ENCODE measurements at places on chromosomes 1 and 21. TPM values are rescaled to one million over a fixed set of nuclear protein-coding genes. Genes with fewer than 3 reads are reported as not detected.

DNA sequence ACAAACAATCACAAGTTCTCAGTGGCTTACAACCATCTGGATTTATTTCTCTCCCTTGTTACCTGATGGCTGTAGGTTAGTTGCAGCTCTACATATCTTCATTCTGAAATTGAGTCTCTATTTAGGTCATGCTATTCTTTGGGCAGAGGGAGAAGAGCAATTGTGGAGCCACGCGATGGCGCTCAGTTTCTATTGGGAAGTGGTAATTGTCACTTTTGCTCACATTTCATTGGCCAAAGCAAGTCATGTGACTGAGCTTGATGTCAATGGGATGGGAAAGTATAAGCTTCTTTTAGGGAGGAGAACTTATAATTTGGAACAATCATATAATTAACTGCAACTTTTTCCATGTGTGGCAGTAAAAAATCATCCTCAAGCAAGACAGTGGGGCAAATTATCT, 166.5 kb downstream of the LMO4 start:
- no peaks in the 10 kb centered on the region for H3K4me1 ChIP-seq
- no peaks in the 10 kb centered on the region for H3K27me3 ChIP-seq
- DNase-seq: no peak
- H3K27ac ChIP-seq: no peak overlapping the region
- H3K4me3 ChIP-seq: no peak overlapping the region

Gene HES3
- not detected for polyA plus RNA-seq

Gene ADGRL2
- not detected for polyA plus RNA-seq

- DNase-seq: no peak
- H3K4me1 ChIP-seq: no peaks in the 10 kb centered on the region
- no peak overlapping the region for H3K27ac ChIP-seq
- no peak overlapping the region for H3K4me3 ChIP-seq
These were observed 41.8 kb upstream of the POU3F1 start for GRCh38 chr1:38088366-38088765.

Gene MROH9
- not detected for polyA plus RNA-seq

Gene C1orf87
- polyA plus RNA-seq: not detected

DNA sequence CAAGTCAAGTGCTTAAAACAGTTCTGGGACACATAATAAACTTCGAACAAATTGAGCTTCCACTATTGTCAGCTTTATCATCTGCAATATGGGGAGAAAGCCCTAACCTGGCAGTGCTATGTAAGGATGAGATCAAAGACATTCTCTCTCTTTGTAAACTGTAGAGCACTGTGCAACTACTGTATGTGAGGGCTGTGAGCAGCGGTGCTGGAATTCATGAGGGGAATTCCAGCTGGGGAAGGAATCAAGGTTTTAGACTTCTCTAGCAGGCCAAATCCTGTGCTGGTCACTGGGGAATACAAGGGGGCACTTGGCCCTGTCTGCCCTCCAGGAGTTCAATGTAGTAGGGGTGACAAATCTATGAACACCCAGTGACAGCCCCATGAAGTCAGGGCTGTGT, 9.3 kb downstream of the FAM151A start:
- H3K27ac ChIP-seq: no peak overlapping the region
- H3K27me3 ChIP-seq: no peaks in the 10 kb centered on the region
- H3K36me3 ChIP-seq: no peaks in the 10 kb centered on the region

- no peaks in the 10 kb centered on the region for H3K36me3 ChIP-seq
- H3K4me3 ChIP-seq: no peak overlapping the region
- H3K27me3 ChIP-seq: no peaks in the 10 kb centered on the region
These were observed 152.2 kb downstream of the HIVEP3 start for GRCh38 chr1:41766546-41766945.

GRCh38 chr1:70405780-70406416, 5.2 kb upstream of the CTH start:
- H3K36me3 ChIP-seq: no peaks in the 10 kb centered on the region
- H3K4me1 ChIP-seq: peaks cover 4% of the 10 kb centered on the region
- H3K4me3 ChIP-seq: no peak overlapping the region
- no peak for DNase-seq
- peaks cover 20% of the 10 kb centered on the region for H3K27me3 ChIP-seq

GRCh38 chr1:29700491-29700890, 464.2 kb downstream of the PTPRU start:
- DNase-seq: no peak
- no peaks in the 10 kb centered on the region for H3K36me3 ChIP-seq
- H3K4me3 ChIP-seq: no peak overlapping the region
- H3K27me3 ChIP-seq: peaks cover 26% of the 10 kb centered on the region
- H3K27ac ChIP-seq: peak overlapping the region; percentile 44

DNA sequence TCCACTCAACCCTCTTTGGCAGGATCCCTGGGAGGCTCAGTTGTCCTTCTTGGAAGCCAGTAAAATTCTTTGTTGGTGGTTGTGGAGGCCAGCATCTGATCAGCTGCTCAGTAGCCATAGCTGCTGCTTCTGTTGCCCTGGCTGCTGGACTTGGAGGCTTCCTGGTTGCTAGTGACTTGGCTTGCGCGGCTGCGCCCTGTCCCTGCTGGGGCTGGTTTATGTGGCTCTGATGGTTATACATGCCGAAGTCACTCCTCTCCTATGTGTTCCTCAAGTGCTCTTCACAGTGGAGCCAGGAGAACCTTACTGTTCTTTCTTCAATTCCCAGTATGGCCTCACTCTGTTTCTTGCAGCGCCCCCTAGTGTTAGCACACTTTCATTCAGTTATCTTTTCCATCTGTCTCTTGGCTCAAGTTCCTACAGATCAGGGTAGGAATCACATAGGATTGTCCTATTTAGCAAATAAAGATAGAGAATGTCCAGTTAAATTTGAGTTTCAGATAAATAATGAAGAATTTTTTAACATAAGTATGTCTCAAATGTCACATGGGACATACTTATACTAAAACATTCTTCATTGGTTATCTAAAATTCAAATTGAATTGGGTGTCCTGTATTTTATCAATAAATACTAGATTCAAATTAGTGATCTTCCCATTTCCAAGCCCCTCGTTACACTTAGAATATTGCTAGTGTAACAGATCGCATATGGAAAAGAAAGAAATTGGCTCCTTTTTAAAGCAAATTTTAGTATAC, 176.5 kb downstream of the TGFB2 start:
- DNase-seq: peak; percentile 25
- no peak overlapping the region for H3K27ac ChIP-seq
- no peak overlapping the region for H3K4me3 ChIP-seq
- no peaks in the 10 kb centered on the region for H3K36me3 ChIP-seq
- peaks cover 9% of the 10 kb centered on the region for H3K27me3 ChIP-seq

- no peaks in the 10 kb centered on the region for H3K36me3 ChIP-seq
- no peak overlapping the region for H3K4me3 ChIP-seq
- DNase-seq: no peak
- no peak overlapping the region for H3K27ac ChIP-seq
These were observed 973.5 kb upstream of the B3GALT2 start for GRCh38 chr1:194159941-194160340.

DNA sequence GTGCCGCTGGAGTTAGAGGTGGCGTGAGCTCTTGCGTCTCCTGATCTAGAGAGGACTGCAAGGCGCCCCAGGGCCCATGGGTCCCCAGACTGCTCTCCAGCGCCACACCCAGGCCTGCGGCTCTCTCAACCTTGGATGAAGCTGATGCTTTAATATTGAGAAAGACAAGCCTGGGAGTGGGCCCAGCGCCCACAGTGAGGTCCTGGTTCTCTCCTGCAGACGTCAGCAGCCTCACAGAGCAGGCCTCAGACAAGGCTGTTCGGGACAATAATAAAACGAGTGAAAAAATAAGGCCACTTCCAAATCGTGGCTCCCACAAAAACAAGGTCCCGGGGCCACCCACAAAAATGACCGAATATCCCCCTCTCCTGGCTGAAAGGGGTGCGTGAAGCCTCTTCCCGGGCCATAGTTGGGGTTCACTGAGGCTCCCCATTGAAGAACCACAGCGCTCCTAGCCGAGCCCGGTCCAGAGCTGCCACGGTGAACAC, 6.0 kb upstream of the DNMT3L start:
- no peak overlapping the region for H3K4me3 ChIP-seq
- peak overlapping the region; percentile 76 for H3K27ac ChIP-seq
- H3K27me3 ChIP-seq: no peaks in the 10 kb centered on the region
- H3K4me1 ChIP-seq: peaks cover 9% of the 10 kb centered on the region
- no peaks in the 10 kb centered on the region for H3K36me3 ChIP-seq
- peak; percentile 26 for DNase-seq

- no peak for DNase-seq
- H3K4me3 ChIP-seq: peak overlapping the region; percentile 95
- H3K27ac ChIP-seq: no peak overlapping the region
- no peaks in the 10 kb centered on the region for H3K27me3 ChIP-seq
These were observed 1.6 kb downstream of the SLC30A1 start for GRCh38 chr1:211577277-211577818.

Gene SH2D2A
- 1.2 TPM for polyA plus RNA-seq

DNA sequence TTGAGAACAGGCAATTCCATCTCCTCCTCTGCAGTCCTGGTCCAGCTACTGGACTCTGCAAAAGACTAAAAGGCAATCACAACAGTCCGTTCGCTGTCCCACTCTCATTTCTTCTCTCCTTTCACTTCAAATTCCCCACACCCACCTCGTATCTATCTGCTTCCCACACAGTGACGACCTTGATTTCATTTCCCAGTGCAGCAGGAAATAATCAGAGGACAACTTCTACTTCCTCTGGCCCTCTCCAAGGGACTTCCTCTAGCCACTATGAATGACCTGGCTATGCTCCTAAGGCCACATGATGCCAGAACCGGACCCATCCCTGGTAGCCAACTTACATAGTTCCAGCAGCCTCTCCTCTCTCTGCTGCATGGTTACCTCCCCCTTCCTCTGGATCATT, 8.0 kb downstream of the NOL9 start:
- no peak overlapping the region for H3K27ac ChIP-seq
- H3K36me3 ChIP-seq: peaks cover 25% of the 10 kb centered on the region
- DNase-seq: no peak

GRCh38 chr1:215779729-215780128, 212.6 kb downstream of the KCTD3 start:
- no peaks in the 10 kb centered on the region for H3K27me3 ChIP-seq
- H3K4me3 ChIP-seq: no peak overlapping the region
- H3K36me3 ChIP-seq: no peaks in the 10 kb centered on the region

GRCh38 chr1:41520951-41521752, 36.7 kb upstream of the EDN2 start:
- H3K4me3 ChIP-seq: no peak overlapping the region
- H3K36me3 ChIP-seq: no peaks in the 10 kb centered on the region
- H3K27ac ChIP-seq: no peak overlapping the region
- no peaks in the 10 kb centered on the region for H3K27me3 ChIP-seq

Gene FOXD3
- polyA plus RNA-seq: not detected

GRCh38 chr1:220705782-220706181, 15.6 kb downstream of the C1orf115 start:
- peaks cover 23% of the 10 kb centered on the region for H3K4me1 ChIP-seq
- no peaks in the 10 kb centered on the region for H3K27me3 ChIP-seq
- no peak overlapping the region for H3K4me3 ChIP-seq
- H3K36me3 ChIP-seq: no peaks in the 10 kb centered on the region
- H3K27ac ChIP-seq: no peak overlapping the region
- no peak for DNase-seq

GRCh38 chr1:182857212-182857611, 18.1 kb downstream of the DHX9 start:
- H3K4me1 ChIP-seq: no peaks in the 10 kb centered on the region
- DNase-seq: no peak
- no peak overlapping the region for H3K27ac ChIP-seq
- H3K27me3 ChIP-seq: no peaks in the 10 kb centered on the region

Gene PLCH2
- polyA plus RNA-seq: 0.94 TPM

GRCh38 chr1:157095551-157095950, 4.1 kb downstream of the ETV3L start:
- peaks cover 3% of the 10 kb centered on the region for H3K27me3 ChIP-seq
- no peak overlapping the region for H3K27ac ChIP-seq
- no peak for DNase-seq
- H3K4me3 ChIP-seq: no peak overlapping the region
- no peaks in the 10 kb centered on the region for H3K4me1 ChIP-seq

Gene KMO
- 44.0 TPM for polyA plus RNA-seq

- H3K4me3 ChIP-seq: no peak overlapping the region
- H3K27ac ChIP-seq: no peak overlapping the region
- H3K36me3 ChIP-seq: no peaks in the 10 kb centered on the region
These were observed 170.3 kb downstream of the ZC3H11B start for GRCh38 chr1:219442611-219443061.

DNA sequence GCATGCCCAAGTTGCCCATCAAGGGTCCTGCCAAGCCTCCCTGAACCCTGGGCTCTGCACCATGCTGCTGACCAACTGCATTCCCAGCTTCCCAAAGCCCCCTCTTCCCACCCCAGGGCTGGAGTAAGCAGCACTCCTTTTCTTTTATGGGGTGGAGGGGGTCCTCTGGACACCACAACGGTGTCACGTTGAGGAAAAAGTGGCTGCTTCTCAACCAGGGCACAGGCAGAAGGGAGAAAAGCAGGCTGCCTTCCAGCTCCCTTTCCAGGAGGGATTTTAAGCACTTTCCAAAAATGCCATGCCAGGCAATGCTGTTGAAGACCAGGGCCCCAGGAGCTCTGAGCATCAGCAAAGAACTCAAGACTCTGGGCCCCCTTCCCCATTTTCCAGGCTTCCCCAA, 691 bp downstream of the RIMS3 start:
- H3K27me3 ChIP-seq: no peaks in the 10 kb centered on the region
- H3K4me3 ChIP-seq: peak overlapping the region; percentile 83
- H3K36me3 ChIP-seq: no peaks in the 10 kb centered on the region
- DNase-seq: no peak

Gene KRTAP19-1
- polyA plus RNA-seq: not detected

DNA sequence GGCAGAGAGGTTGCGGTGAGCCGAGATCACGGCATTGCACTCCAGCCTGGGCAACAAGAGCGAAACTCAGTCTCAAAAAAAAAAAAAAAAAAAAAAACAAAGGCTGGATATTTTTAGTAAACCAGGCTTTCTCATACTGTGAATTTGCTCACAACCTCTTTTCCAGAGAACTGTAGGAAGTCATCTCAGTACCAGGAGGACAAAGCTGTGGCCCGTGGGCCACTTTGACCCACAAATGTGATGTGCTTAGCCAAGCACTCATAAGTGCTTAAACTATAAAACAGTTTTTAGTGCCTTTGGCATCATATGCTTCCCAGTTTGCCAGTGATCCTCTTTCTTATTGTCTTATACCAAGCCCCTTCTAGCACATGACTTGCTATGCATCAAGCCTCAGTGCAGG, 46.5 kb downstream of the RNF11 start:
- no peak overlapping the region for H3K27ac ChIP-seq
- H3K4me3 ChIP-seq: no peak overlapping the region
- no peaks in the 10 kb centered on the region for H3K4me1 ChIP-seq
- H3K36me3 ChIP-seq: no peaks in the 10 kb centered on the region
- no peak for DNase-seq

Measured in naive B cell (primary cell).